RPMI7951 (cell line): ENCODE measurements at places on chromosomes 5 and 9. TPM values are rescaled to one million over a fixed set of nuclear protein-coding genes. Genes with fewer than 3 reads are reported as not detected.

DNA sequence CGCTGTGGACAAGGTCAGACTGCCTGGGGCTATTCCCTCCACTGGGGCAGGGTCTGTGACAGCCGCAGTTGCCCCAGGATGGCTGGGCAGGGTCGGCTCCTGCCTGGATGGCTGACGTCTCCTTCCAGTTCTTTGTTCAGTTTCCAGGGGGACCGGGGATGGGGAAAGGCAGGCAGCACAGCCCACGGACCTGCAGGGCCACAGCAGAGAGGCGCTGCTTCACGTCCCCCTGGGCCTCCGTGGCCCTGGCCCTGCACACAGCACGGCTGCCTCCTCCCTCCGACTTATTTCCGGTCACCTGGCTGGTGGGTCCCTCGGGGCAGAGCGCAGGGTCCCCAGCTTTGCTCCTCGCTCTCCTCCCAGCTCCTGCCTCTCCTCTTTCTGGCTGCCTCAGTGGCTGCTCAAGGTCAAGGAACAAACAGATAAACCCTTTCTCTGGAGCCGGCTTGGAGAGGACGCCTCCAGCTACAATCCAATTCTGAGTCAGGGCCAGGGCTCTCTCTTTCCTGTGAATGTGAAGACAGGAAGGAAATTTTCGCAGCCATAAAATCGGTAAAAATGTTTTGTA lies 169.7 kb downstream of the C9orf50 start:
- peak; percentile 58 for DNase-seq

- no peak for DNase-seq
Observed at GRCh38 chr5:1874348-1874747, 8.4 kb downstream of the IRX4 start.

The SPATA24 gene
- total RNA-seq: 4.7 and 6.1 TPM in 2 replicates

- no peak for DNase-seq
Observed at GRCh38 chr9:130199605-130200004, 27.4 kb downstream of the NCS1 start.

The IFNA13 gene
- not detected in 2 replicates for total RNA-seq

DNA sequence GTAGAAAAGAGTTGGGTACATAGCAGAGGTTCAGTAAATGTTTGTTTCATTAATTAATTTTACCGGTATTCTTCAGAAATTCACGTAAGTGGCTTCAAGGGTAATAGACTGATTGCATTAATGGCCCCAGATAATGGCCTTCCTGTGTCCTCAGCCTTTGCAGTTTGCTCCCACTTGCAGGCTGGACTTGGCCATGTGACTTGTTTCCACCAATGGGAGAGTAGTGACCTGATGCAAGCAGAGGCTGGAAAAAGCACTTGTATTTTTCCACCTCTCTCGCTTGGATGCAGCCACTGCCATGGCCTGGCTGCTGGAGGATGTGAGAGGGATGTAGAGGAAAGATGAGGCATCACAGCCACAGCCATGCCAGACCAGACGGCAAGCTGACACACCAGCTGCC lies 480.9 kb downstream of the CDK5RAP2 start:
- peak; percentile 5 for DNase-seq

The PCDHB15 gene
- total RNA-seq: 1.6 and 2.0 TPM in 2 replicates
